T1000 (cell line): ENCODE measurements at places on chromosomes 12 and 14.
A peak's percentile ranks its signal among the peaks of the same experiment; 100 is the strongest.

- DNase-seq = no peak
Measured at GRCh38 chr12:129483111-129483893, 420.5 kb downstream of the TMEM132D start.

- no peak for DNase-seq
Measured at GRCh38 chr12:108360487-108360886, 21.4 kb upstream of the CMKLR1 start.

DNA sequence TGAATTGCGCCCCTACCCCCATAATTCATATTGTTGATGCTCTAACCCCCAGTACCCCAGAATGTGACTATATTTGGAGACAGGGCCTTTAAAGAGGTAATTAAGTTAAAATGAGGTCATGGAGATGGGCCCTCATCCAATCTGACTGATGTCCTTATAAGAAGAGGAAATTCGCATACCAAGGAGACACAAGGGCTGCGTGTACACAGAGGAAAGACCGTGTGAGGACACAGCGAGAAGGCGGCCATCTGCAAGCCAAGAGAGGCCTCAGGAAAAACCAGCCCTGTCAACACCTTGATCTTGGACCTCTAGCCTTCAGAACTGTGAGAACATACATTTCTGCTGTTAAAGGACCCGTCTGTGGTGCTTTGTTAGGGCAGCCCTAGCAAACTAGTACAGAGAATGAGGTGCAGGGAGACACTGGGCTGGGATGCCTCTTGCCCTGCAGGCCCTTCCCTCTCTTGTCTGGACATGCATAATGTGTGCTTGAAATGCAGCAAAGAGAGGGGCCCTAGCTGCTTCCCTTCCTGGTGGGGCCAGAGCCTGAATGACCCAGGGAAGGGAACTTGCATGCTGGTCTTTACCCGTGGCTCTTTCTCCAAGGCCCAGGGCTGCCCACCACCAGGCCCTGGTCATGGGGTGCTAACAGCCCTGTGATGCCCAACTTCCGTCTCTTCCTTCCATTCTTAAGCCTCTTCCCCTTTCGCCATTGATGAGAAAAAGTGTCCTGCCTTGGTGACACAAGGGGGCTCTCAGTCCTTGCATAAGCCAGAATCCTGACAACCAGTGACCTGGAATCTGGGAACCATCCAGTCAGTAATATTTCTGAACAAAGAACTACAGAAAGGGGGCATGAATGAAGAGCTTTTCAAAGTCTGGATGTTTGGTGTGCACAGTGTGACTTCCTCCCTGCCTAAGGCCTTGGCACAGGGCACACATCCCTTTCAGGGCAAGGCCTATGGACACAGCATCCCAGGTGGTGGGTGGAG is 50.0 kb upstream of the GPATCH2L start:
- no peak for DNase-seq

GRCh38 chr12:11513288-11513687 is 117.9 kb upstream of the PRB2 start:
- no peak for DNase-seq

GRCh38 chr14:20837831-20838230 is 35.2 kb upstream of the RNASE1 start:
- DNase-seq = no peak

- DNase-seq = no peak
Measured at GRCh38 chr14:103290961-103291360, 43.1 kb upstream of the EIF5 start.

DNA sequence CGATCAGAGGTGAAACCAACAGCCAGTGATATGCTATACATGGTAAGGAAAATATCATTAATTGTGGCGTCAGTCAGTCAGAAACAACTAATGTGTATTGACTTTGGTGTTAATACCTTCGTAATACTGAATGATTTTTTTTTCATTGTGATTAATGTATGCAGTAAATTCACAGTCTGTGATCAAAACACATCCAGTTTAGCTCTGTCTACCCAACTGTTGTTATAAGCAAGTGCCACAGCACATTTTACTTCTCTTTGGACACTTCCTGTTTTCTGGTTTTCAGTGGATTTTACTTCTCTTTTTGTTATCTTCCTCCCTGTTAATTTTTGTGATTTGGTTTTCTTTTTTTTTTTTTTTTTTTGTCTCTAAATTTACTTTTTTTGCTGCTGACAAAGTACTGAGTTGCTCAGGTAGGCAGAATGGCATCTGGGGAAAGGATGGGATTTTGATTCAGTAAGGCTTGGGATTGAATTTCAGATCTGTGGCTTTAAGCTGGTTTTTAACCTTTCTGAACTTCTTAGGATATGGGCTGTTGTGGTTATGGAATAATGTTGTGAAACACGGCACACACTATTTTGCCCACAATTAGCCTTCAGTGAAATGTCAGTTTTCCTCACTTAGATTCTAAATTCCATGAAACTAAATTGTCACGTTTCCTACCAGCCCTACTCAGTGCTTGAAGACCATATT is 604 bp downstream of the GLIPR1 start:
- DNase-seq = no peak

DNA sequence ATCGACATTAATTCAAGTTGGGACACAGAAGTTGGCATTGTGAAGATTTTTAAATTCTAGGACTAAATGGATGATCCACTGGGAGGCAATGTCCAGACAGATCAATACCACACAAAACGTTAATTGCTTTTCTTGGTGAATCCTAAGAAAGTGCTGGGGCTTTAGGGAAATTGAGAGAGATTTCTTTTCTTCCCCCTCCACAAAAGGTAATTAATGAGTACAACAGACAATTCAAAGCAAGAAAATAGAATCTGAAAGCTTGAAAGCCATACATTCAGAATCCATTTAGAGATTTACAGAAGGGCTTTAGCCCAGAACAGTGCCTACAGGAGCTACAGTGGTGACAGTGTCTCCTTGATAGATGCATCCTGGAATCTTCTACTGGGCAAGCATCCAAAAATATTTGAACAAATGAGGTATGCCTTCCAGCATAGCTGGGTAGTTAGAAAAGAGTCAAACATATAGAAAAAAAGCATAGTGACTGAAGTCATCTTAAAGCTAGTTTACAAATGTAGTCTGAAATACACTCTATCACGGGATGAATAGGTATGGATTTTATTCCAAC is 718.1 kb downstream of the DIO2 start:
- DNase-seq = no peak

DNA sequence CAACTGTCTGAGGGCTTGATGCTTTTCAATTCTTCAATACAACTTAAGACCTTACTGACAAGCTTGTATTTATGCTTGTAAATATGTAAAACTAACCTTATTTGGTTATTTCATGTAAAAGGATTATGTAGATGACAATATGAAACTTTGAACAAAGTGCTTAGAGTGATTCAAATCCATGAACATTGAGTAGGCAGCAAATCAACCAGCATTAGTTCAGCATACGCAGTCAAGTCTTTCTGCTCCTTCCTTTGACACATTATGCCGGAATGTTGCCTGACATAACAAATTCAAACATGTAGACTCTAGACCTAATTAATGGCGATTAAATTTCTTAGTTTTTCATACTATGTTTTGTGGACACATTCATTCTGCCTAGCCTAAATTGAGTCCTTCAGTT is 105.2 kb downstream of the FGD4 start:
- DNase-seq = no peak

DNA sequence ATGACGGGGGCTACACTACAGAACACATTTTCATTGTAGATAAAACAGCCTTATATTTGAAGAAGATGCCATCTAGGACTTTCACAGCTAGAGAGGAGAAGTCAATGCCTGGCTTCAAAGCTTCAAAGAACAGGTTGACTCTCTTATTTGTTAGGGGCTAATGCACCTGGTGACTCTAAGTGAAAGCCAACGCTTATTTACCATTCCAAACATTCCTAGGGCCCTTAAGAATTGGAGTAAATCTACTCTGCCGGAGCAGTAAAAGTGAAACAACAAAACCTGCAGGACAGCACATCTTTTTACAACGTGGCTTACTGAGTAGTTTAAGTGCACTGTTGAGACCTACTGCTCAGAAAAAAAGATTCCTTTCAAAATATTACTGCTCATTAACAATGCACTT is 487.2 kb upstream of the SOX5 start:
- DNase-seq = no peak

- DNase-seq = no peak
Measured at GRCh38 chr14:47821135-47821534, 145.7 kb upstream of the MDGA2 start.

DNA sequence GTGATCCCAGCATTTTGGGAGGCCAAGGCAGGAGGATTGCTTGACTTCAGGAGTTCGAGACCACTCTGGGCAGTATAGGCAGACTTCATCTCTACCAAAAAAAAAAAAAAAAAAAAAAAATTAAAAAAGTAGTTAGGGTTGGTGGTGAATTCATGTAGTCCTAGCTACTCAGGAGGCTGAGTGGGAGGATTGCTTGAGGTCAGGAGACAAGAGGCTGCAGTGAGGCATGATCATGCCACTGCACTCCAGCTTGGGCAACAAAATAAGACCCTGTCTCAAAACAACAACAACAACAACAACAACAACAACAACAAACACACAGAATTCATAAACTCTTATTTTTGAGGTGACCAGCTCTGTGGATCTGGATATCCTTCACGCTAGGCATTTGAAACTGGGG is 17.1 kb downstream of the SLC25A3 start:
- DNase-seq = no peak

- no peak for DNase-seq
Measured at GRCh38 chr12:20950248-20950647, 139.7 kb downstream of the SLCO1B3 start.

DNA sequence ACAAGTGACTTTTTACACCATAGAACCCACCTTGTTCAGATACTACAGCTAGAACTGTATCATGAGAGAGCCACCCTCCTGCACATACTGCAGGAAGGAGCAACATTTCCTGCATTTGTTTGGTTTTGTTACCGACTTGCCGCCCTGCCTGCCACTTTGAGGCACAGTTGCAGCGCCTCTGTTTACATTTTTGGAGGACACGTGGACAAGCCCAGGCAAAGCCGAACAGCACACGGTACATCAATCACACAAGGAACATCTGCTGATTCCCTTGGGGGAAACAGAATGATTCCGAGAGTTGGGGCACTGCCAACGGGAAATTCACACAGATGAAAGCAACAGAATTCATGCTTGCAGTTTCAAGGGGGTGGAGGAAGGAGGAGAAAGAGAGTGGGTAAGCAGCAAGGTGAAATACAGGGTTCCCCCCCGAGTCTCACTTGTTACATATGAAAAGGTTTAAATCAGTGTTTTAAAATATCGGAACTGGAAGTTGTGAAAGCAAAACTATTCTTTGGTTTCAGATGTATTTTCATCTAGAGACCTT is 110.7 kb downstream of the BTG1 start:
- DNase-seq = peak; percentile 86

- DNase-seq = no peak
Measured at GRCh38 chr14:90604356-90604755, 207.5 kb downstream of the CALM1 start.

DNA sequence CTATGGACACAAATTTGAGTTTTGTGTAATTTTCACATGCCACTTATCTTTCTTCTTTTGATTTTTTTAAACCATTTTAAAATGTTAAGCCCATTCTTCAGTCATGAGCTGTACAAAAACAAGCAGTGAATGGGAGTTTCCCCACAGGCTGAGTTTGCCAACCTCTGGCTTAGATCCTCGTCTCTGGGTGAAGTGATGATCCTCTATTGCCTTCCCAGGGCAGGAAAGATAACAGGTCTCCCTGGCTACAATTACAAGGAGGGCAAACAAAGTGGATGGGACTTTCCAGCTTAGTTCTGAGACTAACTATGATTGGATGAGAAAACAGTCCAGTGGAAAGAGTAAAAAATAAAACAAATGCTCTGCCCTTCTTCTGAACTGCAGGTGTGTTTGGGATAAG is 203.7 kb downstream of the SPTSSA start:
- DNase-seq = peak; percentile 64

DNA sequence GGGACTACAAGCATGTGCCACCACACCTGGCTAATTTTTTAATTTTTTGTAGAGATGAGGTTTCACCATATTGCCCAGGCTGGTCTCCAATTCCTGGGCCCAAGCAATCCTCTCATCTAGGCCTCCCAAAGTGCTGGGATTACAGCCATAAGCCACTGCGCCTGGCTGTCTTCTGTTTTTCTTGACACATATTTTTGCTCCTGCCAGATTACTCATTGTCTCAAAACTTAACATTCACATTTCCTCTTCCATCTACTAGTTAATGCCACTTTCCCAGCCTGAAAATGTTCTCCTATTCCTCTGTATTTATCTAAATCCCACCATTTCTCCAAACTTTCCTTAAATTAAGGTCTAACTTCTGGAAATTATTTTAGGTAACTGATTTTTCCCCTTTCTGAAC is 36.2 kb upstream of the KCNH3 start:
- no peak for DNase-seq

GRCh38 chr12:64568298-64568697 is 42.0 kb upstream of the RASSF3 start:
- no peak for DNase-seq
